MV-4-11 (cell line): ENCODE measurements at places on chromosomes 4 and X.
A peak's percentile ranks its signal among the peaks of the same experiment; 100 is the strongest.

DNA sequence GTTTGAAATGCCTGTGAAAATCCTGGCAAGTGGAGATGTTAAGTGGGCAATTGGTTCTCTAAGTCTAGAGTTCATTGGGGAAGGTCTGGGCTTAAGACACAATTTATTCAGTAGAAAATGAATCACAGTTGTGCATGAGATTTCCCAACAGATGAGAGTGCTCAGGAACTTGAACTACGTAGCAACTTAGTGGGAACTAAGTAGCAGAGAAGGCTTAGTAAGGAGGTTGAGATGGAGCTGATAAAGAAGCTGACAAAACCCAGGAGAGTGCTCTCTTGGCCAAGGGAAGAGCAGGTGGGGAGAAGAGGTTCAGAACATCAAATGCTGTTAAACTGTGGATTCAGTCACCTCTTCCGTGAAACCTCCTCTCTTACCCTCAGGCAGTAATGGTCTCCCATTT, 33.0 kb downstream of the AFF1 start:
- DNase-seq: peak; percentile 57

DNA sequence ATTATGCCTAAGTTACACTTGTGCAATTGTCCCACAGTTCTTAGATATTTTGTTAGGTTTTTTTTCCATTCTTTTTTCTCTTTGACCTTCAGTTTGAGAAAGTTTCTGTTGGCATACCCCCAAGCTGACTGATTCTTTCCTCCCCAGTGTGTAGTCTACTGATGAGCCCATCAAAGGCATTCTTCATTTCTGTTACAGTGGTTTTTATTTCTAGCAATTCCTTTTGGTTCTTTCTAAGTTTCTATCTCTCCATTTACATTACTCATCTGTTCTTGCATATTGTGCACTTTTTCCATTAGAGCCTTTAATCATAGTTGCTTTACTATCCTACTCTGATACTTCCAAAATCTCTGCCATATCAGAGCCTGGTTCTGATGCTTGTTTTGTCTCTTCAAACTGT, 31.9 kb downstream of the CASP6 start:
- DNase-seq: no peak

GRCh38 chr4:76589402-76589801, 154.4 kb downstream of the SHROOM3 start:
- DNase-seq: no peak

GRCh38 chr4:156983366-156983765, 11.8 kb upstream of the PDGFC start:
- no peak for DNase-seq

DNA sequence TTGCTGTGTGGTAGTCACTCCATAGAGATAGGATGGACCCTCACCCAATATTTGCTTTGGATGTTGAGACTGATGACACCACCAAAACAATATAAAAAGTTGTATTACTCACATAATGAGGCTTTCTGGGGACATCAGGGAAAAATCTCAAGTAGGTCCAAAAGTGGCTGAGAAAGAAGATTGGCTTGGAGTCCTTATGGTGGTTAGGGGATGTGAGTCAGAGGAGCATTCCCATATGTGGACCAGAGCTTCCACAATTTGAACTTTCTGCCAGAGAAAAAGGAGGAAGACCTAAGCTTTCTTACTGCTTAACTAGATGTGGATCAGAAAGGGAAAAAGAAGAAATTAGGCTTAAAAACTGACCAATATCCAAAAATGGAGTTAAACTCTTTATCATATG, 460.5 kb downstream of the SH3BGRL start:
- no peak for DNase-seq

- DNase-seq: no peak
These were observed 8.6 kb downstream of the KLF3 start for GRCh38 chr4:38672397-38673129.

DNA sequence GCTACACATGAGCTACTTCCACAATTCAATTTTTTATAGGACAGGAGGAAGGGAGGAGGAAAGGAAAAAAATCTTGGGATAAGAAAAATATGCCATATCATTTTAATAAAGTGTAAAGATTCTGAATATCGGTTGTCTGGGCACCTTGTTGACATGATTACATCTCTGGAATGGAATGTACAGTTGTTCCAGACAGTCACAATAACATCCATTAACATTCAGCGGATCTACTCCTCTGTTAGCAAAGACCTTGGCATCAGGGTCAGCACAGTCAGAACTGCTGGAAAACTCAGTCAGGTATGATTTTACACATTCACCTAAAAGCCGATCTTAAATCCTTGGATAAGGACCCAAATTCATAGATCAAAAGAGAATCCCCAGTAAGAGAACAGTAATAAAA, 85.4 kb upstream of the ARMCX2 start:
- no peak for DNase-seq

DNA sequence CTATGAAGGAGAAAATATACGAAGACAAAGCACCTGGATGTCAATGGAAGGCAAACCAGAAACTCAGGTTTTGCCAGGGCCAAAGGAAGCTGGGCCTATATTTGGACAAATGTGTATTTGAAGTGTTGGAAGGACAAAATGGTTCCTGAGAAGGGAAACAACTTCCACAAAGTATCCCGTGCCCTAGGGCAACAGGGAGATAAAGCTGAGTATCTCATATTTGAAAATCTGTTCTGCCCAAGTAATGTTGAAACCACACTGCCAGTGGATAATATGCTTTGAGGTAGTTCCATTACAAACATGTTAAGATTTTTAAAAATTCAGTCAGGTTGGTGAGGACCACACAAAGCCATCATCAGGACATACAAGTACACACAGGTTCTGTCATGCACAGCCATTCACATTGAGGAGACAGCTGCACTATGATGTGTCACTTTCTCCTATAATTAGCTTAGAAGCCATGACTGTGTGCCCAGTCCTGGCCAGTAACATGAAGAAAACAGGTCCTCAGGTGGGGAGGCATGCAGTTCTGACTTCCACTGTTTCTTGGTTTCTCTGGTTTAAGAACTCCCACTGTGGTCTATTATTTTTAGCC, 116.4 kb downstream of the PWWP3B start:
- DNase-seq: no peak

DNA sequence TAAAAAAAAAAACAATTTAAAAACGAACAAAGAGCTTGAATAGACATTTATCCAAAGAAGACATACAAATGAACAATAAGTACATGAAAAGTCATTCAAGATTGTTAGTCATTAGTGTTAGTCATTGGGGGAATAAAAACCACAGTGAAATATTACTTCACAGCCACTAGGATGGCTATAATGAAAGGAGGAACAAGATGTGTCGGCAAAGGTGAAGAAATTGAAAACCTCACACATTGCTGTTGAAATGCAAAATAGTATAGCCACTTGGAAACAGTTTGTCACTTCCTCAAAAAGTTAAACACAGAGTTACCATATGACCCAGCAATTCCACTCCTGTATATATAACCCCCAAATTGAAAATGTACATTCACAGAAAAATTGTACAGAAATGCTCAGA, 45.2 kb upstream of the SLC39A8 start:
- peak; percentile 99 for DNase-seq

DNA sequence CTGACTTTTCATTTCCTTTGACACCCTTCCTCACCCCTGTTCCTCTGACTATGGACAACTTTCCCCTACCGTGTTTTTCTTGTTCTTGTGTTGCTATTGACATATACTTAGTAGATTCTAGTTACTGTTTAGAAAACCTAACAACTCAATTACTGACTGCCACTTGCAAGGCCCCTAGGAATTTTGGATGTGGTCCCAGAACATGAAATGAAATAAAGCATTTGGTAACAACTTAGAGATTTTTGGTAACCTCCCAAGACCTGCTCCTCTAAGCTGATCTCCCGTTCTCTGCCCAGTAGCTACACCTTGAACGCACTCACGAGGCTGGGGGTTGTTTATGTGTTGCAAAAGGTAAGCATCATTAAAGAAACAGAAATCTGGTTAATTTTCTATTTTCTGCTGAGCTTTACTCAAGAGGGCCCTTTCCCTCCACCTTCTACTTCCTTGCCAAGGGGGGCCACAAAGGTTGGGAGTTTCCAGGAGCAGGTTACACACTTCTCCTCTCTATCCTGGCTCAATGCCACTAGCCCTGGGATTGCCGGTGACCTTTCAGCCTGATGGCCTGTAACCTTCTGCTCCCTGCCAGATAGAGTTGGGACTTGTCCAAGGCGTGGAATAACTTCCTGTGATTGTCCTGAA, 20.5 kb downstream of the GAB3 start:
- no peak for DNase-seq

- DNase-seq: no peak
These were observed 34.9 kb upstream of the PRDM8 start for GRCh38 chr4:80162418-80162817.

GRCh38 chr4:60652933-60653332, 547.2 kb upstream of the ADGRL3 start:
- no peak for DNase-seq

DNA sequence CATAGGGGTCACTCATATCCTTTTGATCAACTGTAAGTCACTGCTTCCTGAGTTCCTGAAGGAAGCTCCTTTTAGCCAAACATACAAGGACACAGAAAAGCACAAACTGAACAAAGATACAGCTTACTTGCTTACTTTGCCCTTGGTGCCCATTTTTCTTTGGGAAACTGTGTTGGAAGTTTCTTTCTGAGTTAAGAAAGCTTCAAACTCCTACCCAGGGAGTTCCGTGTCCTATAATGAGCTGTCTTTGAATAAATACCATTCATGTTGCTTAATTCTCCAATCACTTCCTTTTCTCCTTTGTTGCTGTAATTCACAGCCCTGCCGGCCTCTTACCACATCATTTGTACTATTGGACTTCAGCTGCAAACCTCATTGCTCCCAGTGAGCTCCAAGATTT, at the start of gene ADH4:
Gene ADH4 (minus strand): TSS at position 228 of the 400 bp plus-strand sequence. CDS start 75 bp downstream, at position 153.
- DNase-seq: peak; percentile 28

DNA sequence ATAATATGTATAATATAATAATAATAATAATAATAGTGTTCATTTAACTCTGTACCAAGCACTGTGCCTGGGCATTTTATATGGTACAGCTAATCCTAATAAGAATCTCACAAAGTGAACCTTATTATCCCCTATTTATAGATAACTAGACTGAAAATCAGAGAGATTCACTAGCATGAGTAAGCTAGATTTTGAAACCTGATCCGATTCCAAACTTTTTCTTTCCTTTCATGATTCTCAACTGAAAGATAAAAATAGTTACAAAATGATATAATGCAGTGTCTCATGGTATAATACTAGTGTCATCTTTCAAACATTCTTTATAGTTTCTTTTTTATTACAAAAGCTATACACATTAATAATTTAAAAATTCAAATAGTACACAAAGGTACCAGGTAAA, 55.9 kb upstream of the RNF128 start:
- no peak for DNase-seq

DNA sequence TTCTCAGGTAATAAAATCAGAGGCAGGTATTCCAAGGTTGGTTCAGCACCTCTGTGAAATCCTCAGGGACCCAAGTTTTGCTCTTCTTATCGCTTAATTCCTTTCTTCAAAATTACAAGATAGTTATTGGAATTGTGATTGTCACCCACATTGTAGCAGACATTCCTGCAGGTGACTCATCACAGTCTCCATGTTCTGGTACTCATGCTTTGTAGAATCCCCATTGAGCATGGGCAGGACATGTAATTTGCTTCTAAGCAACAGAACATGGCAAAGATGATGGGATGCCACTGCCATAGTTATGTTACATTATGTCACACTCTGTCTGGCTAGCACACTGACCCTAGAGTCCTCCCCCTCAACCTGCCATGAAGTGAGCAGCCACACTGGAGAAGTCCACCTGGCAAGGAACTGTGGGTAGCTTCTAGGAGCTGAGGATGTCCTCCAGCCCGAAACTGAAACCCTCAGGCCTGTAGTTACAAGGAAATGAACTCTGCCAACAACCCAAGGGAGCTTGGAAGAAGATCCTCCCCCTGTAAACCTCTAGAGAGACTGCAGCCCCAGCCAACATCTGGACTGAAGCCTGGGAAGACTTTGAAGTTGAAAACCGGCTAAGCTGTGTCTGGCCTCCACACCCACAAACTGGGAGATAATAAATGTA, 58.3 kb upstream of the GUCY1A1 start:
- DNase-seq: no peak

- no peak for DNase-seq
These were observed 261.3 kb downstream of the TENM3 start for GRCh38 chr4:182504463-182504862.

DNA sequence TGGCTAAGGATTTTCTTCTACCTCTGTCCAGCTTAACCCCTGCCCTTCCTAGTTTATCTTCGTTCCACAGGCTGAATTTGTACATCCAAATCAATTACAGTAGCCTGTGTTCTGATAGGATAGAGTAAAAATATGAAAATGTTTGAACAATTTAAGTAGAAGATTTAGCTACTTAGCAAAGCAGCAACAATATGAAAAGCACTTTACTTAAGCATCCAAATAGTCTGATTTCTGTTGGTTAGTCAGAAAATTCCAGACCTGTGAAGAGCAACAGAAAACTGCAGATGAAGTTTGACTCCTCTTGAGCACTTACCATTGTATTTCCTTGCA, 2.0 kb downstream of the ARSJ start:
- no peak for DNase-seq

- no peak for DNase-seq
These were observed 18.0 kb downstream of the TBC1D9 start for GRCh38 chr4:140738139-140738538.

GRCh38 chr4:61950625-61951024, 750.5 kb downstream of the ADGRL3 start:
- DNase-seq: no peak

GRCh38 chr4:140497747-140498636, at the start of gene MGAT4D:
Gene MGAT4D, minus strand, starts transcription at chr4:140498293. Its CDS starts 71 bp downstream, at chr4:140498222.
- no peak for DNase-seq

- no peak for DNase-seq
These were observed 40.7 kb upstream of the DDX3X start for GRCh38 chrX:41293269-41293668.

DNA sequence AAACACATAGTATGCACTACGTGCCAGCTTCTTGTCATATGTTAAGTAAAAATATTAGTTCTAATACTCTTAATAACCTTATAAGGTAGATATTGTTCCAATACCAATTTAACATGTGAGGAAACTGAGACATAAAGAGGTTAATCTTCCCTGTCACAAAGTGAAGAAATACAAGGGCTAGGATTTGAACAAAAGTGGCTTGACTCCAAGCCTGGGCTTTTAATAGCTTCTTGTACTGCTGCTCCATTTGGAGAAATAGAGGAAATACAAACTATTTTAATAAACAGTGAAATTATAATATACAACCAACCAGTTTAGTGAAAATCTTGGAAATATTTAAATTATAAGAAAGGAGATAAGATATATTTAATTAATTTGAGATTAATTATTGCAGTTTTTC, 33.2 kb downstream of the TLL1 start:
- DNase-seq: no peak

GRCh38 chr4:120844528-120844921, 78.0 kb downstream of the PRDM5 start:
- DNase-seq: no peak

DNA sequence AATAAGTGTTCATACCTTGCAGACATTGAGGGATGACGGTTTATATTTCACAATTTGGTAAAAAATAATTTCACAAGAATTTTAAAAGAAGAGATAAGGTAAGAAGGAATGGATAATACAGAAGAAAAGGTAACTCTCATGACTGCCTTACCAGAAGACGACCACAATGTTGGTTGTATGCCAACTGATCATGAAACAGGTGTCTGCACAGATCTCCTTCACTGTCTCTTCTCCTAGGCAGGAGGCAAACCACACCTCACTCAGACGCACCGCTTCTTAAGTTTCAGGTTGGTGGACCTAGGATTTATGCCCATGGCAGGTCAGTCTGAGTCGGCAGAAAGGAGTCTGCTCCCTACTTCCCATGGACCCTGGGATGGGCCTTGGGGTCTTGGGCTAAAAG, 177.2 kb downstream of the VSIG4 start:
- no peak for DNase-seq
